Posterior cingulate gyrus (tissue), 11 donors: ENCODE measurements at places on chromosomes 5 and 9.
A peak's percentile ranks its signal among the peaks of the same experiment; 100 is the strongest.

DNA sequence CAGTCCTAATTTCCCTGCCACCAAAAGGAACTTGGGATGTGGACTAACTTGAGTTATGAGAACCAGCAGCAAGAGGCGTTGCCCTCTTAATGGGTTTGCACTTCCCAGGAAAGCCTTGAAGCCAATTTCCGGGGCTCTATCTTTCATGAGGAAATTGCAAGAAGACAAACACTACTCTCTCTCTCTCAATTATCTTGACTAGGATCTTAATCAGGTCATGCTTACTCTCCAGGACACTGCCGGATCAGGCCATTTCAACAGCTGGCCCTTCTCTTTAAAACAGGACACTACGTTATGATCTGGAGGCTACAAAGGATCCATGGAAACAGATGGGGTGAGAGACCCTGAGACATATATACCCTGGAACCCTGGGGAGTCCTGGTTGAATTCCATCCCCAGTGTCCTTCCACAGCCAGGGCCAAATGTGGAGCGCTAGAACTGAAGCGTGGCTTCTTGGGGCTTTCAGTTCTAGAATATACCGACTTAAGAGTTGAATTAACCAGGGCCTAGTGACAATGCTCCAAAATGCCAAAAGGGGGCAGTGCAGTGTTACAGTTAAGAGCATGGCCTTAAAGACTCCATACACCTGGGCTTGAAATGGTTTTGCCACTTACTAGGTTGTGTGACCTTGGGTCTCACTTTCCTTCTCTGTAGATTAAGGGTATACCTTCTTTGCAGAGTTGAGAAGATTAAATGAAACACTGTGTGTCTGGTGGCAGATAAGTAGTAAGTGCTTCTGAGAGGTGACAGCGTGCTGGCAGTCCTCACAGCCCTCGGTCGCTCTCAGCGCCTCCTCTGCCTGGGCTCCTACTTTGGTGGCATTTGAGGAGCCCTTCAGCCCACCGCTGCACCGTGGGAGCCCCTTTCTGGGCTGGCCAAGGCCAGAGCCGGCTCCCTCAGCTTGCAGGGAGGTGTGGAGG is 21.1 kb downstream of the FAM219A start:
- peak; percentile 31 for DNase-seq

GRCh38 chr5:150485693-150486401 is 22.1 kb upstream of the NDST1 start:
- peak; percentile 73 for DNase-seq

GRCh38 chr5:173391031-173391430 is 62.8 kb upstream of the STC2 start:
- peak; percentile 75 for DNase-seq

GRCh38 chr9:104981543-104982129 is 53.7 kb upstream of the ABCA1 start:
- no peak for DNase-seq

DNA sequence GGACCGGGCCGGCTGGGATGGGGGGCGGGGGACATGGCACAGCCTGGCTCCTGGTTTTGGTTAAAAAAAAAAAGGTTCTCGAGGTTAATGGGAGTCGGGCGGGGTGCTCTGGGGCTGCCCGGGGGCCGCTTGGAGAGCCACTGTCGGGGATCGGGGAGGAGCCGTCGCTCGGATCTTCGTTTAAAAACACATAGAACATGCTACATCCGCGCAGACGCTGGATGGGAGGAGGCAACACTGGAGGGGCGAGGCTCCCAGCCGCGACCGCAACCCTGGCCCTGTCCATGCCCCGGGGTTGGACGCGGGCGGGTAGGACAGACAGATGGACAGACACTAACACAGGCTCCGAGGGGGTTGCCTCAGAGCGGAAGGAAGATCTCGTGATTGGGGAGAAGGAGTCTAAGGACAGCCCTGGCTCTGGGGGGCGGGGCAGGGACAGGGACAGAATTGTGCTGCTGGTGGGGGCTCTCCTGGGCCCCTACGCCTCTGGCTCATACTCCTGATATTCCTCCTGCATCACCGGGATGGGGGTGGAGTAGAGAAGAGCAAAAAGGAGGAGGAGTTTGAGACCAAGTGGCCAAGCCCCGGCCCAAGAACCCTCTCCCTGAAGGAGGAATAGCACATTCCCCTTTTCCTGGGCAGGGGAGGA is 9.9 kb downstream of the SNCB start:
- DNase-seq: no peak

GRCh38 chr5:169474226-169474625 is 109.3 kb upstream of the SPDL1 start:
- no peak for DNase-seq

- DNase-seq: no peak
Measured at GRCh38 chr5:109865637-109866036, 175.9 kb downstream of the MAN2A1 start.

GRCh38 chr9:38062498-38063362 is 6.3 kb downstream of the SHB start:
- DNase-seq: no peak

DNA sequence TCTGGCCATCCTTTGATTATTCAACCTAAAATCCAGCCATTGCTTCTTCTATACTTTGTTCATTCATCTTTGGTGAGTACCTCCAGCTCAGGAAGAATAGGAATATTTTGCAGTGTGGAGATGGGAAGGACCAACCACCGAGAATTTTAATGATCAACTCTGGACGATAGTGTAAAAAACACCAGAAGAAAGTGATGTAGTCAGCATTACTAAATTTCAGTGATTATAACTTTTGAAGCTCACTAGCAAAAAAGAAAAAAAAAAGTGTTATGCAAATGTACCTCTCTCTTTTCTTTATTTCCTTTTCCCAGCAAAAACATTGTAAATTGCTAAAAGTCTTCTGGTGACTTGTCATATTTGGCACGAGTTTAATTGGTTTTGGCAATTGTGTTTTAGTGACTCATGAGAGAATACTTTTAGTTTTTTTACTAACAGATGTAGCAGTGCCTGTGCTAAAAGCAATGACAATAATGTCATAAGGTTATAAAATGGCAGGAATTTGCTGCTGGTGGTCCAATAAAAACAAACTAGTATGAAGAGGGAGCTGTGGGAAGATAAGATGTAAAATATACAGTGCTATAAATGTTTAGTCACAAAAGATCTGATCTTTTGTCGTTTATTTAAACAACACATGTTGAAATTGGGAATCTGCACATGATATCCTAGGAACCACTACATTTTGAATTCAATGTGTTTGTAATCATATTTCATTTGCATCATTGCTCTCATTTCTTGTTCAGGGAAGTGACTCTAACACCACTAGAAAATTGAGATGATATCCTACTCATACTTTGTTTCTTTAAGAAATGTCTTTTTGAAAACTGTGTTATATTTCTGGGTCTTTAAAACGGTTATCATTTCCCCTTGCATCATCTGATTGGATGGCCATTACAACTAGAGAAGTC is 81.3 kb upstream of the ERCC6L2 start:
- no peak for DNase-seq

DNA sequence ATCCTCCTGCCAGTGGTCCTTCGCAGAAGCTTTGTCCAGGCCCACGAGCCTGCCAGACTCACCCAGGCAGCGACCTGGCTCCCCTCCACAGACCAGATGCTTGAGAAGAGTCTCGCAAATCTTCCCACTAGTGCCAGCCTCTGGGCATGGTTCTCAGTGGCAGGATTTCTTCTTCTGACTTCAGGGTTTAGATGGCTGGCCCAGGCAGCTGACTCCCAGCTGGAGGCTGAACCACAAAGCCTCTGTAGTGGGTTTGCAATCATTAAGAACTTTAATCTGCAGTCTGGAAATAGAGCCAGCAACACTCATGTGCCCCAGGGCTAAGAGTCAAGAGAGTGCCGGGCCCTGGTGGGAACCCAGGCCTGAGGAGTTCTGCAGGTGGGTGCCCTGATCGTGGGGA is 90.6 kb upstream of the ICE1 start:
- DNase-seq: no peak

- no peak for DNase-seq
Measured at GRCh38 chr5:126464016-126464415, 40.8 kb downstream of the GRAMD2B start.

GRCh38 chr5:132418881-132419280 is 49.4 kb downstream of the SLC22A5 start:
- DNase-seq: no peak

DNA sequence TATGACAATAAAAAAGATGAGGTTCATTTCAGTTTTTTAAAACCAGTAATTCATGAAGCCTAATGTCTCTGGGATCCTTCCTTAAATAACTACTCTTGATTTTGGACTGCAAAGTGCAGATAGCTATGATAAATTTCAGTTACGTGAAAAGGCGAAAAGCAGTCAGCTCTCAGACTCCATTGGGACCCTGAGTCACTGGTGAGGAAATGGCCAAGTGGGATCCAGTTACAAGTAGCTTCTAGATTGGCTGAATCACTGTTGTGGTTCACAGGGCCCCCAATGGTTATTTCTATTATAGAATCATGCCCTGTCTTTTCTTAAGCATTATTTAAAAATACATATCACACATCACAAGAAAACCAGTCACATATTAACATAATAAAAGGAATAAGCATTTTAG is 31.1 kb upstream of the PPP3R2 start:
- DNase-seq: no peak

GRCh38 chr9:94949370-94949769 is 222.9 kb downstream of the AOPEP start:
- no peak for DNase-seq

- peak; percentile 73 for DNase-seq
Measured at GRCh38 chr5:139708877-139709581, 60.9 kb downstream of the CXXC5 start.

GRCh38 chr5:56710826-56711590 is 104.3 kb upstream of the MAP3K1 start:
- no peak for DNase-seq

DNA sequence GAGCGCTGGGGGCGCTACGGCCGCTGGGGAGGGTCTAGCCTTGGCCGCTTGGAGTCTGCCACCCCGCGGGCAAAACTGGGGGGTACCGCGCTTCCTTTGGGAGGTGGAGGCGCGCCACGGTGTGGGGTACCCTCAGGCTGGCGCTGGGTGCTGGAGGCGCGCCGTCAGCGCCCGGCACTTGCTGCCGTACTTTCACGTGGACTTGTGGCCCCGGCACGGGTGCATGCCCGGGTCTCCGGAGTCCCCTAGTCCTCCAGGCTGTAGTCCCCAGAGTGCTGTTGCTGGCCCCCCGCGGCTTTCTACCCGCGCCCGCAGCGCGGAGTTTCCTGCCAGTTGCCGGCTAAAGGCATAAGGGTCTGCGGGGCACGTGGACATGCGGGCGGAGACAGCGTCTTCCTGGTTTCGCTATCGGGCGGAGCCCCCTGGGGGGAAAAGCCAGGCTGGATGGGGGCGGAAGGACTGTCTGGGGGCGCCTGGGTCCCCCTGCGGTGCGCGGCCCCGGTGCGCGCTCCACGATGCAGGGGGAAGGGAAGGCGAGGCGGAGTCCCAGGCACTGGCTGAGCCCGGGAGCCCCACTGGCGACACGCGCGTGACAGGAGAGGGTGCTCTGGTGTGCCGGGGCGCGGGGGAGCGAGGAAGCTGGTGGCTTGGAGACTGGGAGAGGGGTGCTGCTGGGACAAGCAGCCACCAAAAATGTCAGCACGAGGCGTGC is 666 bp downstream of the PPARGC1B start:
- DNase-seq: peak; percentile 44

- DNase-seq: no peak
Measured at GRCh38 chr5:9284272-9284671, 261.6 kb downstream of the SEMA5A start.

- DNase-seq: no peak
Measured at GRCh38 chr9:6869081-6869948, 111.5 kb downstream of the KDM4C start.

GRCh38 chr9:123266655-123267399 is 1.6 kb downstream of the STRBP start:
- DNase-seq: no peak

DNA sequence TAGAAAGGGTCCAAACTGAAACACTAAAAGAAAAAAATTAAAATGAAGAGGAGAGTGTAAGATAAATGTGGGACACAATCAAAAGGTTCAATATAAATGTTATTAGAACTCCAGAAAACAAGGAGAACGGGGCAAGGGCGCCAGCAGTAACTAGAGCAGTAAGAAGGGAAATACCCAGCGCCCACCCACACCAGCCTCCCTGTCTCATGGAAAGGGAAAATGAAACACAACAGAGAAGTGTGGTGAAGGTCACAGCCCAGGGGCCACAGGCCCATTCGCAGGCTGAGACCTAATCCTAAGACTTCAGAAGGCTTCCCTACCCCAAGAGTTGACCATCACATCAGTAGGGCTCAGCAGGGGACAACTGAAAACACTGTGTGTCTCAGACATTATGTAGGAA is 45.8 kb upstream of the CLK4 start:
- DNase-seq: no peak

DNA sequence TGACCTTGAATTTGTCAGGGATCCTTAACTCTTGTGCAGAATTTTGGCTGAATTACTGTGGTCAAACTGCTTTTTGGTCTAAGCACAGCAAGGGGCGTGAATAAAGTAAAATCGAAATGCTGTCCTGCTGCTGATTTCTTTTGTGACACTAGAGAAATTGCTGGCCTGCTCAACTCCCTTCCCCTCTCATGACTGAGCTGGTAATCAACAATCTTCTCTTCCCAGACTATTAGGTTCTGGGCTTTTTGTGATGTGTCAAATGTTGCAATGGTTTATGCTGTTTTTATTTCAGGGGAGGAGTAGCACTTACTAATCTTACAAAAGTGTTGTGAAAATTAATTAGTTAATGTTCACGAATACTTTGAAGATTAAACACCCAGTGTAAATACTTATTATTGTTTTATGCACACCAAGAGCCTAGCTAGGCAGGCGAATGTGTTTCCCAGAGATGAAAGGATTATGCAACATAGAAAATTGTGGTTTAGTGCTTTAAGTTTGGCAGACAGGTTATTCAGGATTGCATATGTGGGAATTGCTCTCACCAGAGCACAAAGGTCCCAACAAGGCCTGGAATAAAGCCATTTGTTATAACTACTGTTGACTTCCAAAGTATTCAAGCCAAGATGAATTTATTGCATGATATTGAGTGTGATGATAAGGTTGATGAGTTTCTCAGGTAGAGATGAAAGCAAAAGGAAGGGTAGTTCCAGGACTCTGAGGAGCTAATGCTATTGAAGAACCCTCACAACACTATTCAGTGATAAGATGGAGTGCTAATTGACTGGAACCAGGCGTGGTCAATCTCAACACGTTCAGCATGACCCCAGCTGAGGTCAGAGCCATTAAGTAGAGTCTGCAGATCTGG is 280.7 kb upstream of the ZNF608 start:
- DNase-seq: no peak

- no peak for DNase-seq
Measured at GRCh38 chr5:68456756-68457217, 241.2 kb downstream of the PIK3R1 start.

DNA sequence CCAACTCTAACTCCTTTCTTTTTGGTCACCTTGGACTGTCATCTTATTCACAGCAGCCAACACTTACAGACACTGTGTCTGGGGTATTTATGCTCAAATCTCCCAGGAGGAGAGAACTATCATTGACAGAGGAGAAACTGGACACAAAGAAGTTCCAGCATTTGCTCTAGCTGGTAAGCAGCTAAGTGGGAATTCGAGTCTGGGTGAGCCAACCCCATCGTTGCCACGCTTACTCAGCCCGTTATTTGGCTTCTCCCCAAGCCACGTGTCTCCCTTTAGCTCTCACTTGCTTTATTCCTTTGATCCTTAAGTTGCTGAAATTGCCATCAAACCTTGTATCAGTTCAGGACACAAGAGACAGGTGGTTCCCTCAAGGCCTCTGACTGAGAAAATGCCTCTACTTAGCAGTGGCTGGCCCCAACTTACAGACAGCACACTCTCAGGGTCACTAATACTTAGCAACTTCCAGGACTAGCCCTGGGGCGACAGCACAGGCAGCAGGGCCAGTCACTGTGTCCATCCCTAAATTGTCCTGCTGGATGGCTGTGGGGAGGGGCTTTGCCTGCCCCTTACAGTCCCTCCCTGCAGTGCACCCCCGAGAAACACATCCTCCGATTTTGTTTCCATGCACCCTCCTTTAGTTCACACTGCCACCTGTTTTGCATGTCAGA is 1.4 kb downstream of the SLC36A2 start:
- no peak for DNase-seq
